ENCODE measurements at places on chromosomes 7 and 10.

DNA sequence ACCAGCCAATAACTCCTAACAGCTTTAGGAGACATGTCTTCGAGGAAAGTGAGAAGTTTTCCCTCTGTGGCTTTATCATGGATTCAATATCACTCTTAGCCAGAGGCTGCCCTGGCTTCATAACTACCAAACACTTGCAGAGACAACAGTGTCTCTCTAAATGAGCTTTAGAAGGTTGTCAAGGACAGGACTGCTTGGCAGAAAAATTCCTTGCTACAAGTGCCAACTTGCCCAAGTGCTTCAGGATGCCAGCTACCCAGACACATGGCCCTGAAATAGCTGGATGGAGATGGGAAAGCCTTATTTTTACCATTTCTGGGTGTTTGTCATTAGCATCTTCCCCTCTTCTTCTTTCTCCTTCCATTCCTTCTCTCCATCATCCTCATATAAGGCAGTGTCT, 137.1 kb upstream of the MDFIC start:
- DNase-seq: no peak

DNA sequence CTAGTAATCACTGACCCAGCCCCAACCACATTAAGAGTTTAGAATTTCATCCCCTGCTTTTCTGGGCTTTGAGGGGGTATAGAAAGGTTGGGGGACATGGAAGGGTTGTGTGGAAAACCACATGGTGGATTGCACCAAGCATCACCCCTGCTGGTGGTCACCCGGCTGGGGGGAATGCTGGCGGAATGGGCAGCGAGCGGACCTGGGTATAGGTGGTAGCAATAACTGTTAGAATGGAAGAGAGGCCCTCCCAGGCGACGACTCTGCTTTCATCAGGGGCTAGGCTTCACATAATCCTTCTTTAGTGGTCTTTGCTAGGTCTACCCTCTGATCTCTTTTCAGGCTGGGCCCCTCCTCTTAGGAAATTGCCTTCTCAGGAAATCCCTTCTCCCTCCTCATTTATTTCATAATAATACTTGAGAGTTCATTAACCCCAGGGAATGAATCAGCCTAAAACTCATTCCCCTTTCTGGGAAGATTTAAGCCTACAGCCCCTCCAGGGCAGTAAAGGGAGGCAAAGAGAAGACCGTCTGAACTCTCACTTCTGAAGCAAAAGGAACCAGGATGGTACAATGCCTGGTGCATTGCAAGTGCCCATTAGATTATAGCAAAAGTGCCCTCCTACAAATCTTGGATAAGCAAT, 90.7 kb upstream of the LEP start:
- no peak for DNase-seq

- no peak for DNase-seq
These were observed 90.9 kb upstream of the TNRC18 start for GRCh38 chr7:5514440-5515035.

GRCh38 chr10:36425131-36425797, 700.1 kb upstream of the ANKRD30A start:
- no peak for DNase-seq

DNA sequence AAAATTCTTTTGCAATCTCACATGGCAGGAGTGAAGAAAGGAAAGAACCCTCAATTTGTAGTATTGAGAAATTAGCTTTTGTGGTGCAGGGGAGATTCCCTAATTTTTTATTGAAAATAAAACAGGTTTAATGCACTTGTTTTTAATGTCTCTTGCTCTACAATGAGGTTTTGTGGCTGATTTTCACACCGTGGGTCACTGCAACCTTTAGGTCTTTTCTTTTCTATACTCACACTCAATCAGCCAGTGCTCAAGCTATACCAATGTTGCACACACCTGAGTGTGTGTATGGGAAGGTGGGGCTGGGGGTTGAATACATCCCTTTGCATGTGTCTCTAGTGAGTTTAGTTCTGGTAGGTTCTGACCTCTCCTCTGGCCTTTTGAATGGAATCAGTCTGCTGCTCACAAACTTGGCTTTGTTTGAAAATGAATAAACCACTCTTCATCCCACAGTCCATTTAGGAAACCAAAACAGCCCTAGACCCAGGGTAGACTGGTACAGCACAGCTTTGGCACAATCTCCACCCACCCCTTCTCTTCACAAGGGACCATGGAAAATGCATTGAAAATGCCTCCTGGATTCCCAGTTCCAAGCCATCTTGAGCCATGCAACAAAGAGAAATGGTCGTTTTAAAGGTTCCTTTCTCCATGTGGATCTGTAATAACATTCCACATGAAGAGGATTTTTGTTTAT, 411.5 kb downstream of the SFMBT2 start:
- no peak for DNase-seq

DNA sequence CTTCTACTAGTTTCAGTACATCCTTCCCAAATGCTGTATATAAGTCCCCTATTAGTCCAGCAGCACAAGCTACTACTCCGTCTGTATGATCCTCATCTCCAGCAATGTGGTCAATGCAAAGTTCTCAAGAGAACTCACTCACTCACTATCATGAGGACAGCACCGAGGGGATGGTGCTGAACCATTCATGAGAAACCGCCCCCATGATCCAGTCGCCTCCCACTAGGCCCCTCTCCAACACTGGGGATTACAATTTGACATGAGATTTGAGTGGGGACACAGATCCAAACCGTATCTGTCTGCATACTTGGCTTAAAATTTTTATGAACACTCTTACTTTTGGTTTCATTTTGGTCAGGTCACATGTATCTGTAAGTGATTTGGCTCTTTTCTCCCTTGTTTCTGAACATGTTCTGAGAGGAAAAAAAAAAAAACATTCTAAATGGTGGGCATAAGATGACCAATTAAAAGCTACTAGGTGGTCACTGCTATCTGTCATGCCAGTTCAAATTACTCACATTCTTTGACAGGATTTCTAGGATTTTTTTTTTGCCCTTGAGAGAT, 60.1 kb downstream of the ZNF783 start:
- no peak for DNase-seq

DNA sequence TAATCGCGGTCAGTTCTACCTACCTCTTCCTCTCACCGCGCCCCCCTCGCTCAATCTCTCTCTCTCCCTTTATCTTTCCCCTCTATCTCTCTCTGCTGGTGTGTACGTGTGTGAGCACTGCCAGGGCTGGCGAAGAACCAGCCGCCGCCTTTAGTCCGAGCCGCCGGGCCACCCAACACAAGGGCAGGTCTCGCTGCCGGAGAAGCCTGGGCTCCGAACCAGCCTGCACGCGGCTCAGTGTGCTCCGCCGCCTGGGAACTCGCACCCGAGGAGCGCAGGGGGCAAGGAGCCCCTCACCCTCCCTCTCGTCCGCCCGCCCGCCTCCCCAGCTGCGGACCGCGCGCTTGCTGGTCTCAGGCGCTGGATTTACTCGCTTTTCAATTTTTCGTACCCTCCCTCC, 1.7 kb downstream of the NXPH1 start:
- DNase-seq: no peak

DNA sequence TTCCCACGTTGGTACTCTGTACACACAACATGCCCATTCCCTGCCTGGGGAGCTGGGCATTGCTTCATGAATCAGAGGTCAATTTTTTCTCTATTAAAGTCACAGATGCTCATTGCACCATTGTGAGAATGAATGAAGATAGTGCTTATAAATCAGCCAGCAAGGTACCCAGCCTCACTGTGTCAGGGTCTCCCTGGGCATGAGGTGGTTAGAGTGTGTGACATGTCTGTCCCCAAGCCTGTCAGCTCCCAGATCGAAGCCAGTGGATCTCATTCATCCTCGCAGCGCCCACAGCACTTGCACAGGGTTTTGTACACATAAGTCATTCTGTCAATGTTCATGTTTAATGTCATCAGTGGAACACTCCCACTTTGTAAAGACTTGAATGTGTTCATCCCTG, 126.8 kb downstream of the EGFR start:
- no peak for DNase-seq

DNA sequence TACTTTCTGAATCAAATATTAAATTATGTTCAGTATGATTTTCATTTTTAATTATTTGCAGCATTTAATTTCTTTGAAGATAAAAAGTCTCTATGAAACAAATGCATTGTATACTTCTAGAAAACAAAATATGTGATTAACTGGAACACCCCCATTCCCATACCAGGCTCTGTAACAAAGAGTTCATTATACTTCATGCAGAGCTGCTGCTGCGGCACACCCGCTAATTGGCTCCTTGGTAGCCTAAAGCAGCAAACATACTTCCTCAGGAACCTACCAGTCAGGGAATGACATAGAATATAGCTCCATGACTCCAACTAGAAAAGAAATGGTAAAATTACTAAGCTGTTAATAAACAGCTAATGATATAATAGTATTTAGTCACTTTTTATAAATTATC, 19.3 kb downstream of the RAB11FIP2 start:
- no peak for DNase-seq

DNA sequence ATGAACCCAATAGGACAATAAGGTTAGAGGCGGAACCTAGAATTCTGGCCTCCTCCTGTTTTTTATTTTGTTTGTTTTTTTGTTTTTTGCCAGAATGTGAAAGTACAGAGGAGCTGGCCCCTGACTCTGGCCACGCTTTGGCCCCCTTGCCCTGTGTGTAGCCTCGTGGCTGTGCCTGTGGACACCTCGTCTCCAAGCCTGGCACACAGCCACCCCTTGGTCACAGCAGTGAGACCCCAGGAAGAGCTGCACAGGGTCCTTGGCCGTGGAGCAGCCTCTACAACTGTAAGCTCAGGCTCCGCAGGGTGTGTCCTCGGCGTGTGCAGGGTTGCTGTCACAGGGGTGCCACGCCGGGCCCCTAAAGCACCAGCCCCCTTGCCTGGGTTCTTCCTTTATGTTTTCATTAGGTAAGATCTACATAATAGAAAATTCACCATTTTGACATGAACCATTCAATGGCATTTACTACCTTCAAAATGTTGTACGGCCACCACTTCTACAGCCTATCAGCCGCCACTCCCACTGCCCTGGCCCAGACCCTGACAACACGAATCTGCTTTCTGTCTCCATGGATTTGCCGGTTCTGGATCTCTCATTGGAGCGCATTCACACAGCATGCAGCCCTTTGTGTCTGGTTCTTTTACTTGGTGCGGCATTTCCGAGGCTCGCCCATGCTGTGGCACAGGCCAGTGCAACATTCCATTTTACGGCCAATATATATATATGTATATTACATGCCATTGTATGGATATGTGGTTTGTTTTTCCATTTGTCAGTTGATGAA, 51.0 kb downstream of the AMZ1 start:
- DNase-seq: no peak

GRCh38 chr7:136057509-136057908, 80.3 kb upstream of the MTPN start:
- DNase-seq: no peak

GRCh38 chr7:7732621-7733281, 14.3 kb upstream of the RPA3 start:
- DNase-seq: no peak

GRCh38 chr10:95217476-95217875, 23.4 kb downstream of the ACSM6 start:
- no peak for DNase-seq

GRCh38 chr7:8591289-8591688, 157.9 kb downstream of the NXPH1 start:
- DNase-seq: no peak

- DNase-seq: no peak
These were observed 190.4 kb downstream of the MACC1 start for GRCh38 chr7:20026762-20027161.

GRCh38 chr10:63236113-63236935, 103.2 kb downstream of the NRBF2 start:
- DNase-seq: peak; percentile 82

DNA sequence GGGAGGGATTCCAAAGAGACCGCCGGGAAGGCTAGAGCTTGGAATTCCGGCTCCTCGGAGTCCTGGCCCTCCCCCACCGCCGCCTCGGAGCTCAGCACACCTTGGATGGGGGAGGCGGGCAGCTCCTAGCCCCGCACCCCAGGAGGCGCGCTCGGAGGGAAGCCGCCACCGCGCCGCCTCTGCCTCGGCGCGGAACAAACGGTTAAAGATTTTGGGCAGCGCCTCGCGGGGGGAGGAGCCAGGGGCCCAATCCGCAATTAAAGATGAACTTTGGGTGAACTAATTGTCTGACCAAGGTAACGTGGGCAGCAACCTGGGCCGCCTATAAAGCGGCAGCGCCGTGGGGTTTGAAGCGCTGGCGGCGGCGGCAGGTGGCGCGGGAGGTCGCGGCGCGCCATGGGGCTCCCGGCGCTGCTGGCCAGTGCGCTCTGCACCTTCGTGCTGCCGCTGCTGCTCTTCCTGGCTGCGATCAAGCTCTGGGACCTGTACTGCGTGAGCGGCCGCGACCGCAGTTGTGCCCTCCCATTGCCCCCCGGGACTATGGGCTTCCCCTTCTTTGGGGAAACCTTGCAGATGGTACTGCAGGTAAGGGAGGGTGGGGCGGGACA, at the start of gene CYP26A1:
Gene CYP26A1 (plus strand): TSS at position 355 of the 608 bp plus-strand sequence. CDS start 42 bp downstream, at position 397.
- no peak for DNase-seq

- no peak for DNase-seq
These were observed 48.6 kb downstream of the MCU start for GRCh38 chr10:72740528-72740927.

DNA sequence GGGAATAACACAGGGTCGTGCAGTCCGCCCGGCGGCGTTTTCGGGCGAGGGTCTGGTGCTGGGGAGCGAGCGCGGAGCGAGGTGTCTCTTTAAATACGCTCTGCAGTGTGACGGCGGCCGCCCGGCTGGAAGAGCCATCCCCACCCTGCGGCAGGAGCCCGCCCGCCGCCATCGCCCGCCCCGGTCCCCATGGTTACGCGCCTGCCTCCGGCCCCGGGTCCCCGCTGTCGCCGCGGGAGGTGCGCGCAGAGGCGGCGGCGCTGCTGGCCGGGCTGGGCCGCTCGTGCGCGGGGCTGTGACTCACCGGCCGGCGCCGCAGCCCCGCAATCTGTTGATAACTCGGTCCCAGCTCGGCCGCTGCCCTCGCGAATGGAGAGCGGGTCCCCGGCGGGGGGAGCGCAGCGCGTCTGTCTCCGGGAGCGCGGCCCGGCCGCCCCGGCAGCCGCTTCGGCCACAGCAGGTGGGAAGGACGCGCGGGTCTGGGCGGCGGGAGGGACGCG, at the start of gene ADGRA1:
Gene ADGRA1 (plus strand): TSS at position 246 of the 500 bp plus-strand sequence. CDS start 986 bp downstream, outside the sequence.
- no peak for DNase-seq

GRCh38 chr7:10568891-10569290, 404.8 kb upstream of the PHF14 start:
- DNase-seq: no peak

DNA sequence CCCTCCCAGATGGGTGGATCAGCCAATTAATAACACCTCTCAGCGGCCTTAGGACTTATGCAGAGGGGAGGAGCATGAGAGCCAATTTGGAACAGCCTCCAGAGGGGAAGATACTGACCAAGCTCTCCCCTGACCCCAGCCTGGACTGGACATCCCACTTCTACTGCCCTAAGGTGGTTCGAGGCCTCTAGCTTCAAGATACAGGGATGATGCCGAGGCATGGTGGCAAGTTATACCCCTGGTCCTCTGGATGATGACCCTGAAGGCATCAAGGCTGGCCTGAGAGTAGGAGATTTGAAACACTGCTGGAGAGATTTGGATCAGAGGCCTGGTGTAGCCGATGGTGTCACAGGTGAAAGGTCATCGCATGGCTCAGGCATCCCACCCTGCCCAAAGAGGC, 3.2 kb downstream of the CDH23 start:
- DNase-seq: no peak

Measured in hematopoietic multipotent progenitor cell treated with erythropoietin and hydrocortisone succinate and interleukin-3 and kit ligand, for 15 days (in vitro differentiated cells).